Stimulated activated CD8-positive, alpha-beta memory T cell treated with anti-CD3 and anti-CD28 coated beads, Interleukin-7, amount 100 ng/mL, for 4 hours (primary cell): ENCODE measurements at places on chromosomes 3 and 15.

DNA sequence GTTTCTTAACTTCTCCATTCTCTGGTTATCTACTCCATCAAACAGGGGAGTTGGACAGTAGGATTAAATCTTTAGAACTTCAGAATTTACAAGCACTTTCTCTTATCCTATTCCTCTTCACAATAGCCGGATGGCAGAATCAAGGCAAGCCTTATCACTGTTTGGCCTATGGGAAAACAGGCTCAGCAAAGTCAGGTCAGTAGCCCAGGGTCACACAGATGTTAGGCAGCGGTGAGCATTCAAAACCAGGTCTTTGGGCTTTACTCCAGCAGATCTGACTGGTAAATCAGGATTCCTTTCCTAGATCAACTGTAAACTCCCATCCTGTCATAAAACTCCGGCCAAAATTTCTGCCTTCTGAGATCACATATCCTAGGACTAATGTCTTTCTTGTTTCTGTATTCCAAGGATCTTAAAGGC lies 258.4 kb downstream of the OPA1 start:
- no peak for DNase-seq

DNA sequence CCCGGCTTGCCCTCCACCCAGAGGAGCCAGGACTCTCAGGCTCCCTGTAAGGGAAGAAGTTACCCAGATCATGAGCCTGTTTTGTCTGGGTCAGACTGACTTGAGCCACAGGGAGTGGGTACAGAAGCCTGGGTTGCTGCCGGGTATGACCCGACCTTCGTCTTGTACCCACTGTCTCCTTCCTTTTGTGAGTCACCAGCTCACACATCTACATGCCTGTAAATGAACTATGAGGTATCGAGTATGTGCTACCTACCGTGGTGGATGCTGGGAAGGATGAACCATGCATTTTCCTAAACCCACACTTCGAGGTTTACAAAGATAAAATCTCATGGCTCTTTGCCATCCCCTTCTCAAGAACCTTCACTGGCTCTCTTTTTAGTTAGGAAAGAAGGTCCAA lies 56.9 kb downstream of the CACNA1D start:
- no peak for DNase-seq

DNA sequence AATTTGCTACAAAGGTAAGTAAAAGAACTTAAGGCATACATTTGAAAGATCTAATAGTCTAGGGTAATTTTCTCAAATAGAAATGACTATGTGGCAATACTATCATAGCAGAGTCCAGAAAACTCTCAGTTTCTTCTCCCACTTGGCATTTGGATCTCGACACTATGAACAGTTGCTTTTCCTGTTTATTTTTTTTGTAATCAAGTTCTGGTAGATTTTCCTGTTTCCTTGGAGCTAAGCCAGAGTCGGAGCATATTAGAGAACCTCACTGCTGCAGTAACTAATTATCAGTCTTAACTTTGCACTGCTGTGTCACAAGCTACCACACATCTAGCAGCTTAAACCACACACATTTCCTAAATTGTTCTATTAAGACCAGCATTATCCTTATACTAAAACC lies 44.9 kb upstream of the ZNF385D start:
- DNase-seq = no peak

- no peak for DNase-seq
Observed at GRCh38 chr3:153963012-153963411, 158.2 kb upstream of the ARHGEF26 start.

DNA sequence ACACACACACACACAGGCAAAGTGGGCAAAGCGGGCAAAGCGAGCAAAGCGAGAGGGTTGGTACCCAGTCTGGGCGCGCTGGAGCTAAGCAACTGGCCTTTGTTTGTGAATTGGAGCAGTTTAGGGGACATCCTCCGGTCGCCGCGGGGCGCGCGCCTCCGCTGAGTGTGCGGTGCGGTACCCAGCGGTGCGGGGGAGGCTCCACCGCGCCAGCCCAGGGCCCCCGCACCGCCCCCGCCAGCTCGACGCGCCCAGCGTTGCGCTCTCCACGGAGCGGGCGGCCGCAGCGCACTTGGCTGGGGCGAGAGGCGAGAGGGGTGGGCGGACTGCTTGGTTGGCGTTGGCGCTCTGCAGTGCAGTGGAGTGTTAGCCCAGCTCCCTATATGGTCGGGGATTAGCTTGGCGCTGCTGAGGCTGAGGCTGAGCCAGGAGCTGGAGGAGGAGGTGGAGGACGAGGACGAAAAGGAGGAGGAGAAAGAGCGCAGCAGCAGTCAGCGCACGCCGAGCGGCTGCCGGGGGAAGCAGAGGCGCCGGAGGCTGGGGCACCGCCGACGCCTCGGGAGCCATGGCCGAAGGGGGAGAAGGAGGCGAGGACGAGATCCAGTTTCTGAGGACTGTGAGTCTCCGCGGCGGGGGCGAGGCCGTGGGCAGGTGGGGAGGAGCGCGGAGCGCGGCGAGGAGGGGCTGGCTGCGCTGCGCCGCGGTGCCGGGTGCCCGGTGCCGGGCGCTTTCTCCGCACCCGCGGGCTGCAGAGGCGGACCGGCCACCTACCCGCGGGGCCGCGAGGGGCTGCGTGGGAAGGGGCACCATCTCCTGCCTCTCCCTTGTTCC lies at the start of gene RYR3:
Gene RYR3, plus strand, starts transcription at position 487 of the 831 bp plus-strand sequence. Its CDS starts 79 bp downstream, at position 566.
- no peak for DNase-seq

GRCh38 chr3:126984391-126985131 lies 1.6 kb downstream of the PLXNA1 start:
- no peak for DNase-seq

DNA sequence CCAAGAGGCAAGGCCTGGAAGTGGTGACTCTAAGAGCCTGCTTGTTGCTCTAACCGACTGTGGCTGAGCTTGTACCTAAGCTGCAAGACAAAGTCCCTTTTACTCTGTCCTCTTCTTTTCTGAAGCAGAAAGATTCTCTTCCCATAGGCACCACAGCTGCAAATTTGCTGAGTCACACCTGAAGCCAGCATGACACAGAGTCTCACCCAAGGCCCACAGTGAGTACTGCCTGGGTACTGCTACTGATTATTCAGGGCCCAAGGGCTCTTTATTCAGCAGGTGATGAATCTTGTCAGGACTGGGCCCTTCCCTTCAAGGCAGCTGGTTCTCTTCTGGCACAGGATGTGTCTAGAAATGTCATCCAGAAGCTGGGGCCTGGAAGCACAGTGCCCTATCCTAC lies 18.9 kb upstream of the TIGIT start:
- no peak for DNase-seq

- no peak for DNase-seq
Observed at GRCh38 chr3:66265649-66266048, 44.8 kb downstream of the SLC25A26 start.

DNA sequence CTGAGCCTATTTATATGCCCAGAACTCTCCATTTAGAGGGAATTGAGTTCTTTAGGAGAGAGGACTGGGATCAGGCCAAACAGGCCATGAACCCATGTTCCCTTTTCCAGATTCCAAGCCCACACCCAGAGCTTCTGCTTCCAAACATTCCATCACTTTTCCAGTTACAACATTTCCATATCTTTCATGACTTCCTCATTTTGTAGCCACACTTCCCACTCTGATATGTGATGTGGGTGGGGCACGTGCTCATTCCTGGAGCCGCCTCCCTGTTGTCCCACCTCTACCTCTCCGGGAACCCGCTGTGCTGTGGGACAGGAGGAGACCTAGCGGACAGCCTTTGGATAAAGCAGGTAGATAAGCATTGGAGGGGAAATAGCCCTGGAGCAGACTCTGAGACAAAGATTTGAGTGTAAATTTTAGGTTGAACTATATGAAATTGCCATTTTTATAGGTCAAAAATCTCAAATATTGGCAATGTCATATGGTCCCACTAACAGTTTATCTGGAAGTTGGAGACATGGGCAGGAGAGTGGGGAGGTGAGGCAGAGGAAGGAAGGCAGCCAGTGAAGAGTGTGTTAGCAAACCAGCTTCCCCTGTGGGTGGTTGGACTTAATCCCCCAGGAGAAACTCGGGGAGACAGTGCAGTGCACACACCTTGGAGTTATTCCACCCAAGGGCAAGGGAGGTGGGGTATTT lies 31.8 kb downstream of the CYP8B1 start:
- no peak for DNase-seq
